ENCODE measurements at places on chromosomes 12 and 14. TPM values are rescaled to one million over a fixed set of nuclear protein-coding genes. Genes with fewer than 3 reads are reported as not detected.

DNA sequence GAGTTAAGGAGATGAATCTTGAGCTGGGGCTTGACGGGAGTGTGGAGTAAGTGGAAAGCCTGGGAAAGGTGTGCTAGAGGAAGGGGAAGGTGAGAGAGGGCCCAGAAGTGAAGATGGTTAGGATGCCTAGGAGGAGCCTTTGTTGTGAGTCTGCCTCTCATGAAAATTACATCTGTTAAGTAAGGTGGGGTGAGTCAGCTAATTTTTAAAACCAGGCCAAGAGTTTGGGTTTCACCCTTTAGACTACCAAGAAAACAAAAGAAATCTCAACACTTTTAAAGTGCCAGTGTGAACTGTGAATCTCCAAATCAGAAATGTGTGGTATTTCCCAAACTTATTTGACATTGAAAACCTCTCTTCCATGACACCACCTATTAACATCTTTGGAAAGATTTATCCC is 185.2 kb downstream of the CRADD start:
- no peak for DNase-seq

DNA sequence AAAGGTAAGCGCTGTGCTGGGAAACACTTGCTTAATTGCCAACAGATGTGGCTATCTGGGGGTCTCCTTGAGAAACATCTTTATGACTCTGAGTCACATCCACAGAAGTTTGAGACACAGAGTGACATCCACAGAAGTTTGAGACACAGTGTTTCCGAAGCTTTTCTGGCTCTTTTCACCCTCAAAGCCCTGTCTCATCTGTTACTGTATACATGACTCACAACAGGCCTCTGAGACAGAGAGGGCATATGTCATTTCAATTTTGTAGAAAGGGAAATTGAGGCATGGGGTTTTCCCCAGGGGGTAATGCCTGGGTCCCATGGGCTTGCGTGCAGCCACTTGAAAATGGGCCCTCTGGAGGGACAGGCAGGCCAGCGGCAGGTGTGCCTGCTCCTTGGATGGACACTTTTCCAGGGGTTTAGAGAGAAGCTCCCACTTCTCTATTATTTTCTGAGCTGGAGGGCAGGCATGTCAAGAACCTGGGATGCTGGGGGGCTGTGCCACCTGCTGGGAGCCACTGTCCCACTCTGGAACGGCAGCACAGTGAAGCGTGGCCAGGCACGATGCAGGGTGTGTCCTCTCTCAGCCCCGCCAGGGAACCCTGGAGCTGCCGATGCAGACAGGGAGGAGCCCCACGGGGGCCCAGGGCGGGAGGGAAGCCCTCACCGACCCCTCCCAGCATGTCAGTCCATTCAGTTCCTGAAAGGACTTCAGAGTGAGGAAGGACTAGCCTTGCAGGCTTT is 111.3 kb upstream of the FKBP4 start:
- DNase-seq: no peak

DNA sequence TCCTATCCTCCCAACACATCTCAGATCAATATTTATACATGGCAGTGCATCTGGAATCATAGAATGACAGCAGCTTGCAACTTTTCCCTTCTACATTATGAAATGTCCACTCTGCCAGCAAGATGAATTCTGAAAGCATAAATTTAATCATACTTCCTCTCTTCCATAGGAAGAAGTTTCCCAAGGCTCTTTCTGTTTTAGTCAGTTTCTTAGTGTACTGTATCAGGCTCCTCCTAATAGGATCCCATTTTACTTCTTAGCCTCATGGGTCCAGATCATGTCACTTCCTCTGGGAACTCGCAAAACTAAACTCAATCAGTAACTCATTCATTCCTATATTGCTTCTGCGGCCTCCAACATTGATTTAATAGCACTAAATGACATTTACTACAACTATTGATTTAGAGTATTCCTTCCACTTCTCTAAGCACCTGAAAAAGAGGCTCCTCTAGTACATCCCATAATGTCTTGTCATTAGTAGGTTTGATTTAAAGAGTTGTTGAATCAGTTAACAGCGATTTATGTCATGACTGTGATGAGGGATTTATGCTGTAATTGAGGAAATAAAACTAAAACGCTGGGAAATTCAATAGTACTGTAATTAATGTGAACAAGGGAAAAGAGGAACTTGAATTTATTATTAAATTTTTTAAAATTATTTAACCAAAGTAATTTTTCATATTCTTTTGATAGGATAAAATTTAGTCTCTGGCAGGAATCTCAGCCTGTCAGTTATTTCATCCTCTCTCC is 4.0 kb downstream of the CLEC1A start:
- DNase-seq: no peak

- DNase-seq: peak; percentile 74
Observed at GRCh38 chr12:31205054-31205453, 120.9 kb downstream of the SINHCAF start.

GRCh38 chr14:45140661-45141187 is 5.0 kb downstream of the FANCM start:
- peak; percentile 37 for DNase-seq

DNA sequence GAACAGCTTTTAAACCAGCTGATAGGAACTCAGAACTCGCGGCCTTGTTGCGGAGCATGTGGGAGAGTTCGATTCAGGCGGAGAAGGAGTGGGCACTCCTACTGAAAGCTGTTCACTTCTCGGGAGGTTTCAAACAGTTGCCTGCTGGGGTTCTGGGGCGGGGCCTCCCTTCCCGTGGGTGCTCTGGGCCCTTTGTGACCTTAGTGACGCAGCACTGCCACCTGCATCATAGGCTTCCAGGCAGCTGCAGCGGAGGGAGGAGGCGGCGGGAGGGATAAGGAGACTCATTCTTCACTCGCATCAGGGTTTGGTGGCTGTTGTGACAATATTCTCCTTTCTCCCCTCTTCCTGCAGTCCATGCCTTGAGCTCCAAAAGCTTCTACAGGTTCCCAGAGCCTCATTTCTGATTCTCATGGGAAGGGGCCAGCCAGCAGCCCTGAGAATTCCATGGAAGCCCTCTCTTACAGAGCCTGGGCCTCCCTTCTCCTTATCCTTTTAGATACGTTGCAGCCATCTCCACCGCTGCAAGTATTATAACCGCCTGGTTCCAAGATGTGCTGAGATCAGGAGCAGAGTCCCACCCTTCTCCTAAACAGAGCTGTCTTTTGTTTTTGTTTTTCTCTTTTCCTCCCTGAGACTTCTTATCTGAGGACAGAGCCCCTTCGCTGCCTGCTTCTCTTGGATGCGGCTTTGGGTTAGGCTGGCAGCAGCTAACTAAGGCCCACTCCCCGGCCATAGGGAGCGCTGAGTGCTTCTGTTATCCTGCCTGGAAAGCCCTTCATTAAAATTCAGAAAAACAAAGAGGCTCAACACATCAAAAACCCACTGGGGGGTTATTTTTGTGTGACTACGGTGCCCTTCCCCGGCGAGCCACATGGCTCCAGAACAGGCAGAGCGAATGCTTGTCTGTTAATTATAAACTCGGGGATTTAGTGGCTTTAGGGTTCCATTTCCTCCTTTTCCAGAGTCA is 67.6 kb upstream of the GPATCH2L start:
- no peak for DNase-seq

DNA sequence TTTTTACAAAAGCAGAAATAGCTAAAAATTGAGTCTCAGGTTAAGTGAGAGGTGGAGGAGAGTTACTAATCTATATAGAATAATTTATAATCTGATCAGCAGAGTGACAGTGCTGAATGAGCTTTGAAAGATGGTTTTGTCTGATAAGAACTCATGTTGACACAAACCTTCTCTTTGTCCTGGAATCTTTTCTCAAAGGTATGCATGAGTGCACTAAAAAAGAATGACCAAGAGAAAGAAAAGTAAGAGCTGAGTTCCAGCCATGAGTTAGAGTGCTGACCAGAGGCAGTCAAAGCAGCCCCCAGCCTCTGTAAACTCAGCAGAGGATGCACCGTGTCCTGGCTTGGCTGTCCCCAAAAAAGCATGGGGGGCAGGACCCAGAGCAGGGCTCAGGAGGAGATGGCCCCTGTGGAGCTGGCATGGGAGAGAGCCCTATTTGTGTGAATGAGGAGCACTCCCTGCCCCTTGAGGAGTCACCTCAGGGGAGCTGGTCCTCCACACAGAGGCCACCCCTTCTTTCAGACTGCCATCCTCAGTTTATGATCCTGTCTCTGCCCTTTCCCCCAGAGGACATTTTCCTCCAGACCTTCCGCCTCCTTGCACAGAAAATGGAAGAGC is 129.8 kb downstream of the SEC23A start:
- DNase-seq: no peak

GRCh38 chr12:12837025-12837812 is 24.1 kb downstream of the DDX47 start:
- peak; percentile 83 for DNase-seq

GRCh38 chr12:68441167-68441566 is 109.0 kb upstream of the MDM1 start:
- DNase-seq: no peak

- DNase-seq: no peak
Observed at GRCh38 chr12:44380861-44381260, 495.3 kb downstream of the NELL2 start.

GRCh38 chr12:132535019-132535418 is 45.1 kb downstream of the FBRSL1 start:
- DNase-seq: no peak

- DNase-seq: no peak
Observed at GRCh38 chr14:66046035-66046434, 440.1 kb upstream of the CCDC196 start.

DNA sequence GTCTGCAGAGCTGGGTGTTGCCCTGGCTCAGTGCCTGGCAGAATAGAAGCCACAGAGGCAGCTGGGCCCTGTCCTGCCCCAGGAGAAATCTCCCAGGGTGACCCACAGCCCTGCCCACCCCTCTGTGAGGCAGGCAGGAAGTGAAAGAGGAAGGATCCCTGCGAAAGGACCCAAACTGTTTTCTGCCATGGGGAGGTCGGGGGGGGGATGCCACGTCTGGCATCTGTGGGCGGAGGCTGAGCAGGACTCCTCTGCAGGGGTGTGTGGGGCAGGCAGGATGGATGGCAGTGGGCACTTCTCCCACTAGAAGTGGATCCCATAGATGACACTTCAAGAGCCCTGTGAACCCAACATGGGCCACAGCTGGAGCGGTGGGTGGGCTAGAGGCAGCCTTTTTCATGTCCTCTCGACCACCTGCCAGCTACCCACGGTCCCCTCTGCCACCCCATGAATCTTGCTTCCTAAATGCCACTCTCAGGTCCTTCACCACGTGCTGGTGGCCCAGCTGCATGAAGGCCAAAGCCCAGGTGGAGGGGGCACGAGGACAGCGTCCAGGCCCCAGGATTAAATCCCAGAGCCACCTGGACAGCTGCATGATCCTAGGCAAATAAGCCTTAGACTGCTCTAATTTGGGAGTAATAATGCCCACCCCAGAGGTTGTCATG is 3.6 kb downstream of the PAPLN start:
- no peak for DNase-seq

DNA sequence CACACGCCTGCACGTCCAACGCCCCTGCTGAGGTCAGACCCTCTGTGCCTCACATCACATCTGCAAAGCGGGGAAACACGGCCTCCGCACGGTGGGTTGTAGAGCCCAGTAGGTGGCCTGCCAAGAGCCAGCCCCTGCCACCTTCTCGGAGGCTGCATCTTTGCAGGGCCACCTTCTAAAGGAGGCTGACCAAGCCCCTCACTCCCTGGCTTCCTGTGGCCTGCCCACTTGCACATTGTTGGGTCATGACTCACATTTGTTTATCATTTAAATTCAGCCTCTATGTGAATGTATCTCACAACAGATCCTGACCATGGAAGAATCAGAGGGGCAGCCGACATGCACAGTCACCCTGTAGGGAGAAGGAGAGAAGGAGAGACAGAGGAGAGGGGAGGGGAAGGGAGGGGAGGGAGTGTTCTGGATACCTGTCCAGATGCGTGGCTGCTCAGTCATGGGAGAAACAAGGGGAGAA is 319.5 kb upstream of the DIO3 start:
- no peak for DNase-seq

- DNase-seq: no peak
Observed at GRCh38 chr12:131088701-131089530, 135.2 kb downstream of the ADGRD1 start.

DNA sequence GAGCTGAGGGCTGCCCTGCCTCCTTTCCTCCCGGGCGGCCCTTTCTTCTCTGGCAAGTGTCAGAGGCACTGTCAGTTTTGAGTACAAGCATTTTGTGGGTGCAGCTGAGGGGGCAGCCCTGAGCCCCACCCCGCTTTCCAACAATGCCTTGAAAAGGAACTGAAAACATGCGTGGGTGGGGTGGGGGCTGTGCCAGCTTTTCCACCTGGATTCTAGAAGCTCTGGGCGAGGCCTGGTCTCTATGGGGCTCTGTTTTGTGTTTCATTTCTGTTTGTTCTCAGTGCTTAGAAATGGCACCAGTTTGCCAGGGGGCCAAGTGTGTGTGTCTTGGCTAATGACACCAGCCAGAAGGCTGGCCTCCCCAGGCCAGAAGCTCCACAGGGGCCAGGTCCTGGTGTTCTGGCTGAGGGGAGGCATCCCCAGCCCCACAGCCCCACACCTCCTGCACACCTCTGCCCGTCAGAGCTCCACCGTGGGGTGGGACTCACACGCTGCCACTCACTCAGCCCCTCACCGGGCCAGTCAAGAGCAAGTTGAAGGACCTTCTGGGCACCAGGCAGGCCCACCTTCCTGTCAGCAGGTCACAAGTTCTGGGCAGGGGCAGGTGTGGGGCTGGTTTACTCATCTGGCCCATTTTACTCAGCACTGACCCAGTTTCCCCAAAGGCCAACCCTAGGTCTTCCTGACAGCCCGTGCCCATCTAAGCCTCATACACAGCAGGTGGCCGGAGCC is 155.1 kb downstream of the CALM1 start:
- DNase-seq: peak; percentile 6

DNA sequence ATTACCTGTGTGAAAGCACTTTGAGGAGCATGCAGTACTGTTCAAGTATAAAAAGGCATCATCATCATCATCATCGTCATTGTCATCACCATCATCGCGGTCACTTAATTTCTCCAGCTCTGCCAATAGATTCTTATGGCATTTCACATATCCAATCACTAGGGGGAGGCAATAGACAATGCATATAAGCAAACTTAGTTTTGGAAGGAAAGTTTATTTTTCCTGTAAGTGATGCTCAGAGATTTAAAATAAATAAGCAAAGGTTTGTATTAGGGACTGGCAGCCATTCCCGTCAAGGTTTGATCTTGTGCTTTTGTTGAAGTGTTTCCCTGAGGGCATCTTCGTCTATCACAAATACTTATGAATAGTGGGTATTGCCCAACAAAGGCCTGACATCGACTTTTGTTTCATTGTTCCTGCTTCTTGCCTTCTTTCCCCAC is 127.4 kb downstream of the KTN1 start:
- DNase-seq: peak; percentile 50

CCDC177 gene
- not detected for total RNA-seq

SYT10 gene
- total RNA-seq: not detected

VRTN gene
- total RNA-seq: not detected

FOXN4 gene
- not detected for total RNA-seq

SERPINA1 gene
- total RNA-seq: 38.1 TPM

AQP2 gene
- not detected for total RNA-seq

LTBR gene
- total RNA-seq: 158 TPM

CLEC7A gene
- not detected for total RNA-seq

STYK1 gene
- 0.14 TPM for total RNA-seq

ANO2 gene
- total RNA-seq: not detected

OR6C2 gene
- total RNA-seq: not detected

LMBR1L gene
- 35.7 TPM for total RNA-seq

NKX2-1 gene
- total RNA-seq: not detected

SLC16A7 gene
- 32.6 TPM for total RNA-seq

EIF2S3B gene
- total RNA-seq: 9.3 TPM

KRT6C gene
- 0.19 TPM for total RNA-seq
